Omental fat pad (tissue), 4 donors: ENCODE measurements at places on chromosomes 11 and 22.
A peak's percentile ranks its signal among the peaks of the same experiment; 100 is the strongest.

GRCh38 chr11:126606484-126606883, 251.0 kb downstream of the ST3GAL4 start:
- no peak for DNase-seq

- DNase-seq: peak; percentile 59
These were observed at the start of the genes ILK and RRP8 for GRCh38 chr11:6603287-6604080. Gene ILK (plus strand): TSS chr11:6603774. CDS start chr11:6604272, 498 bp downstream. Gene RRP8 (minus strand): TSS chr11:6603616. CDS start chr11:6603502, 114 bp downstream.

GRCh38 chr11:31477528-31478222, 31.7 kb downstream of the IMMP1L start:
- no peak for DNase-seq

DNA sequence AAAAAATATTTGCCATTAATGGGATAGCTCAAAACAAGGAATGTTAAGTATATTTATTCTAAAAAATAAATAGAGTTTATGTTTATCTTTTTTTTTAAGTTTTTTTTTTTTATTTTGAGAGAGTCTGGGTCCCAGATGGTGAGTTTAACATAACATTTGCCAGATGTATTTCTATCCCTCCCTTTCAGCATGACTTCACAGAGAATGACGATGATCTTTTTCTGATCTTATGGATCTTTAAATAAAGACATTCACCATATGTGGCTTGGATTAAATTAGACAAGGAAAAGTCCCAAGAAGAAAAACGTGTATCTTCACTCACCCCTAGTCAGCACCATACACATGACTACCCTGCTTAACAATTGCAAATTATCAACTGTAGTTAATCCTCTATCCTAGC, 839.8 kb upstream of the CNTN5 start:
- no peak for DNase-seq
